ENCODE measurements at places on chromosomes 11 and 22. TPM values are rescaled to one million over a fixed set of nuclear protein-coding genes. Genes with fewer than 3 reads are reported as not detected.

- peak; percentile 76 for DNase-seq
Measured at GRCh38 chr11:117197516-117198456, 1.4 kb upstream of the TAGLN start.

GRCh38 chr11:37502202-37502601 is 904.2 kb upstream of the RAG2 start:
- no peak for DNase-seq

DNA sequence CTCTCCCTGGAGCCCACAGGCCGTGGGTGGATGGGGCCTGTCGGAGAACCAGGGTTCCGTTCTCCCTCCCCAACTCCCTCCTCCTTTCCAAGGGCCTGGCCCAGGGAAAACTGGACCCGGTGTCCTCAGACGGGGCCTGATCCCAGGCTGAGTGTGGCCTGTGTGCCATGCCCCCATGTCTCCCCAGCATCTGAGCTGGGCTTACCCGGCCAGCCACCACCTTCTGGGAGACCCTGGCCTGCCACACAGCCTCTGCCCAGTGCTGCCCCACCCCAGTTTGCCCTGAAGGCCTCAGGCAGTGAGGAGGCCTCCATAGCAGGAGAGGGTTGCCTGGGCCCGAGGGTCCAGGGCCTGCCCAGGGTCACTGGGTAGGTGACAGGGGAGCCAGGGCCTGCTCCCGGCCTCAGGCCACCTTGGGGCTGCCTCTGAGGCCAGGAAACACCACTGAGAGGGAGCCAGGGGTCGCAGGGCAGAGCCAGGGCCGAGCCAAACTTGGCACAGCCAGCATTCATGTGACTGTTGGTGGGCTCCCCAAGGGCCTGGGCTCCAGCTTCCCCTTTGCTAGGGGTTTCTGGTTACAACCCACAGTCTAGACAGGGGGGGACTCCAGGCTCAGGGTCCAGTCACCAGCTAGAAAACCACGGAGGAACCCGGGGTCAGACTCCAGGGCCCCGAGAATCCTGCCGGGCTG is 590 bp upstream of the IFITM10 start:
- no peak for DNase-seq

DNA sequence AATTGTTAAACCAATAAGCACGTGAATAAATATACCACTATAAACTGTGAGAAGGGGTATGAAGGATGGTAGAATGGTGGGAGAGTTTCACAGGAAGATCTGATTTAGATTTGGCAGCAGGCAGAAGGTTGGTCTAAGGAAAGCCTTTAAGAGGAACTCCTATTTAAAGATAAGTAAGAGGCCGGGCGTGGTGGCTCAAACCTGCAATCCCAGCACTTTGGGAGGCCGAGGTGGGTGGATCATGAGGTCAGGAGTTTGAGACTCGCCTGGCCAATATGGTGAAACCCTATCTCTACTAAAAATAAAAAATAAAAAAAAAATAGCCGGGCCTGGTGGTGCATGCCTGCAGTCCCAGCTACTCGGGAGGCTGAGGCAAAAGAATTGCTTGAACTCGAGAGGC is 45.8 kb upstream of the CXCR5 start:
- DNase-seq: no peak

GRCh38 chr22:44595841-44596341 is 97.9 kb upstream of the RTL6 start:
- DNase-seq: no peak

- DNase-seq: no peak
Measured at GRCh38 chr11:79609511-79609910, 168.7 kb upstream of the TENM4 start.

GRCh38 chr11:100302824-100303223 is 384.3 kb upstream of the ARHGAP42 start:
- DNase-seq: no peak

DNA sequence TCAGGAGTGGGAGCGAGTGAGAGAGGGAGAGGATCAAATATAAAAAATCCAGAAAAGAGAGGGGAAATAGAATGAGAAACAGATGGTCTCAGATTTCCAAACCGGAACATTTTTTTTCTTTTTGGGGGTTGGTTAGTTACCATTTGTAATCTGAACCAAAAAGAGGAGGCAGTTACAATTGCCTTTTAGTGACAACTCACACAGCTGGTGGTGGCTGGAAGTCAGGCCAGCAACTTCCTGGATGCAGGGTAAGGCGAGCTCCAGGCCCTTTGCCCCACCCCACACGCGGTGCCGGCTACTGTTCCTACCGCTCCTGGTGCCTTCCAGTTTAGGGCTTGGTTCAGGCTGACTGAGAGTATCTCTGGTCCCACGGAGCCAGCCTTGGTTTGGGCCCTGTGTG is 21.0 kb upstream of the UBASH3B start:
- peak; percentile 11 for DNase-seq

DNA sequence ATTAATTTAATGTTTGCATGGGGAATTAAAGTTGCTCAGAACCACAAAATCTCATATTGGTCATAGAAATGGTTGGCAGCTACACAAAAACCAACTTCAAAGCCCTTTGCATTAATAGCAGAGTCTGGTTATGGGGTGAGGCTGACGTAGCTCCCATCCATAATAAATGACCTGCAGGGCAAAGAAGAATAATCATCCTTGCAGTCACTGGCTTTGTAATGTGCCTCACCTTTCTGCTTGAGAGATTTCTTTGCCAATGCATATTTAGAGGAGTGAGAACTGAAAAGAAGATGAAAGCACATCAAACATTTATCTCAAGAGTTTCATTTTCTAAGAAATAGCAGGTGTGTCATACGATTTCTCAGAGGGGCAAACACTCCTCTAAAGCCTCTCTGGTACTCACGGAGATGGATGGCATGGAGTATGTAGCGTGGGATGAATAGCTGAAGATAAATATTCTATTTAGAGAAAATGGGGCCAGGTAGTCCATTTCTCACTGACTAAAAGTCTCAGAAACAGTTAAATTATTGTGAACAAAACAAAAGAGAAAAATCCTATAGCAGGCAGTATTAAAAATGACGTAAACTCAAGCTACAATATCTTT is 1491.9 kb downstream of the FAM181B start:
- no peak for DNase-seq

- no peak for DNase-seq
Measured at GRCh38 chr11:121931748-121932352, 184.2 kb downstream of the BLID start.

- DNase-seq: no peak
Measured at GRCh38 chr22:38431266-38432010, 23.6 kb downstream of the KCNJ4 start.

DNA sequence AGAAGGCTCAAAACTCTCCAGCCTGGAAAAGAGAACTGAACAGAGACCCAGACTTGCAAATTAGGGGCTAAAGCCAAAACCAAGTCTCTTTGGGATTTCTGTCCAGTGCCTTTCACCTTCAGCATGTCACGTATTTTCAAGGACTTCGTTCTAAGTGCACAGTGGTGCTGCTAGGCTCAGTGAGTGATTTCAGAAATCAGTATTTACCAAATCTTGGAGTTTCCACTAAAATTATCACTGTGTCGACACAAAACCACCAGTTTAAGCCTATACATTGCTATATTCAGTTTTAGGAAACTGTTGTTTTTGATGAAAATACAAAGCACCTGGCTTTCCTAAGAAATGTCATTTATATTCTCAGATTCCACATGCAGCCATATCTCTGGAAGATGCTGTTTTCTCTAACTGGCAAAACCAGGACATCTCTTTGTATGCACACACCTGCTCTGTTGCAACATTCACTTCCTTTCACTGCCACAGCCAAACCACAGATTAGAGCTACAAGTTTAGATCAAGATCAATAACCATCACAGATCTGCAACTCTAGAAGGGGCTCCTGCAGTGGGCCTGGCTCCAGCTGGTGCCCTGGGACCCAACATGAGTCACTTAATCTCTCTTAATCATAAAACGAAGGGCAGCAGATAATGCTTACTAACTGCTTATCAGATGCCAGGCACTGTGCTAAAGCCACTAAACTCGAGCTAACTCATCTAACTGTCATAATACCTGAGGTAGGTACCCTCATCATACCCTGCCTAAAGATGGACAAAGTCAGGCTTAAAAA is 22.3 kb downstream of the SMCO4 start:
- no peak for DNase-seq

DNA sequence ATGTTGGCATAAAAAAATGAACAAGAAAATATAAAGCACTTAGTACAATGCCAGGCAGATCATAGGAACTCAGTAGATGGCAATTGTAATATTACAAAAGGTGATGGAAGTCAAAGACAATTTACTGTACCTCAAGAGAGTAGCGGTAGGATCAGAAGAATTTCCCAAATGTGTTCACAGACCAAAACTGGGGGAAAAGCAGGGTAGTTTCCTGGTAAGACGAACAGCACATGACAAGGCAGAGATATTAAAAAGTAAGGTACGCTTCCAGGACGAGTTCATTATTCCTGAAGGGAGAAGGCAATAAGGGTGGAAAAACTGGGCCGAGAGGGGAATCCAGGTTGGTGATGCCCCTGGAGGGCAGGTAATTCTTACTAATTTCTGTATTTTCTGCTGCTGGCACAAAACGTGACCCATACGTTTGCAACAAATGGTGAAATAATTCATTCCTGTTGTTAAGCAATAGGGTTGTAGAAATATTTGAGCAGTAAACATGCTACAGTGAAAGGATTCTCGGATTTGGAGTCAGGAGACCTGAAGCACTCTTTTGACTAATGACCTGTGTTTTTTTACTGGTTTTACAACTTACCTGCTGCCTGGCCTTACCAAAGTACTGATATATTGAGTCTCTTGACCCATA is 786 bp upstream of the ANKRD42 start:
- no peak for DNase-seq

DNA sequence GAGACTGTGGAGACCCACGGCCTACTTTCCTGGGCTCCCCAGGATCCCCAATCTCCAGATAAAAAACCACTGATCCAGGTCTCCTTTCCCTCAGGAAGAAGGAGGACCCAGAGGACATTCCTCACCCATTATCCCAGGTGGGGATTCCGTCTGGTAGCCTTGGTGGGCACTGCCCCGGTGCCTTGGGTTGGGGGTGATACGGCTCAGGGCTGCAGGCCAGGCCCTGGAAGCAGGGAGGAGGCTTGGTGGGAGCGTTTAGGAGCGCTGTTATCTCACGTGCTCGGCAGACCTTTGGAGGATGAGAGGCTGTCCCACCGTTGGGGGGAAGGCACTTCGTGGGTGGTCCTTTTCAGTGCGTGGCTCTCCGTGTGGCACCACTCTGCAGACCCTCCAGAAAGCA is 926.3 kb downstream of the BRD1 start:
- DNase-seq: no peak

DNA sequence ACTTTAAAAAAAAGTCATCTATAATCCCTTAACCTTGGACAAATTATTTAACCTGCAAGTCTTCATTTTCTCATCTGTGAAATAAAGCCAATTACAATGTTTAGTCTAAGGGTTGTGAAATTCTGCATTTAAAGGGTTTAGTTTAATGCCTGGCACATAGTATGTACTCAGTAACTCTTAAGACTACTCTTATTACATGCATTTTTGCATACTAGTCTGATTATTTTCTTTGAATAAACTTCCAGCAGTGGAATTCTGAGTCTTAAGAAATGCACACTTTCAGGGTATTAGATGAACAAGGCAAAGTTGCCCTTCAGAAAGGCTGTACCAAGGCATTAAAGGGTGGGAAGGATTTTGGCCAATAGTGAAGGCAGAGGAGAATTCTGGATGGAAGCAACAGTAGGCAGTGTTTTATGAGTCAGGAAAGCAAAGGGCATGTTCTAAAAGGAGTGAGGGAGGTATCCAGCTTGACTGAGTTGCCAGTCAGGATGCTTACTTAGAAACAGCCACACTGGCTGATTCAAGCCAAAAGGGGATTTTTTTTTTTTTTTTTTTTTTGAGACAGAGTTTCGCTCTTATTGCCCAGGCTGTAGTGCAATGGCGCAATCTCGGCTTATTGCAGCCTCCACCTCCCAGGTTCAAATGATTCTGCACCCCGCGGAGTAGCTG is 50.5 kb downstream of the SWAP70 start:
- DNase-seq: no peak

- no peak for DNase-seq
Measured at GRCh38 chr22:27719036-27719347, 82.6 kb downstream of the MN1 start.

GRCh38 chr22:32286290-32286840 is 31.2 kb upstream of the SLC5A4 start:
- no peak for DNase-seq

DNA sequence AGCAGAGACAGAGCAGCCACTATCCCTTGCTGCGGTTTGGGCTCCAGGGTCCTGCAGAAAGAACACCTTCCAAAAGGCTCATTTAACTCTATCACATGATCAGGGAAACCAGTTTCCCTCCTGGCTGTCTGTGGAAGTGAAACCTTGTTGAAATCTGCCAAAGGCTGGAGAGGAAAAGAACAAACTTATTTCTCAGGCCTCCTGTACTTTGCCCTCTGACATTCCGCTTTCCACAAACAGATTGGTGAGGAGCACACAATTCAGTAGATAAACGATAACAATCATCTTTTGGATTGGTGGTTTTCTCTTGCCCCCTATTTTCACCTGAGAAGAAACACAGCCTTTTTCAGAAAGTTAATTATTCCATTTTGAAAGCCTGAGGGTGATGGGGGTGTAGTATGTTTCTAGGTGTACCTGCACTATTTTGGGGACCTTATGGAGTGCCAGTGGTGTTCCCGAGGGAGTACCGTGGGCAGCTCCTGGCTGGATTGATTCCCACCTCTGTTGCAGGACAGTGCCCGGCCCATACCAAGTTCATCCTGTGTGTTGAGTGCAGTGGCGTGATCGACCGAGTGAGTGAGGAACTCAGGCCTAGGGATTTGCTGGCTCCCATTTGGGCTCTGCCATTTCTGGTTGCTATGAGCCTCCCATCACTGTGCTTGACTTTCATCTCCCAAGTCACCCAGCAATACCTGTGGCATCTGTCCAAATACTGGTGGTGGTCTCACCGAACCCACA is 102.0 kb downstream of the TBC1D22A start:
- DNase-seq: no peak

The XKR3 gene
- not detected for total RNA-seq

The NLRX1 gene
- total RNA-seq: 34.8 TPM

The ENTHD1 gene
- total RNA-seq: not detected

The VPREB1 gene
- total RNA-seq: not detected

The C11orf86 gene
- not detected for total RNA-seq

The B4GALNT4 gene
- 16.4 TPM for total RNA-seq

The FAM180B gene
- total RNA-seq: not detected

The CABP4 gene
- not detected for total RNA-seq
